Stimulated activated naive CD4-positive, alpha-beta T cell treated with Interleukin-2 at 50 U/mL for 16 hours (primary cell): ENCODE measurements at places on chromosomes 2 and 18.

DNA sequence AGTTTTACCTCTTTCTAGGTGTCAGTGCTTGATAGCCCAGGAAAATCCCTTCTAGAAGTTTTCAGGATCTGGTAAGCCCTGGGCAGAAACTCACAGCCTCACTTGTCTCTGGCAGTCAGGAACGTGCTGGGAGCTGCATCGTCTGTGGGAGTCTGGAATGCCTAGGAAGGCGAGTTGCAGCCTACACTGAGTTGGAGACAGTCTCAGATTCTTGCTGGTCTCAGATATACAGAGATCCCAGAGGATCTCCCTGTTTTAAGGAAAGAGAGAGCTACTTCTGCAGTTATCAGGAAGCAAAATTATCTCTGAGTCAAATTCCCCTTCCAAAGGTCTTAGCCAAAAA is 104.4 kb upstream of the CDC42EP3 start:
- no peak for DNase-seq

DNA sequence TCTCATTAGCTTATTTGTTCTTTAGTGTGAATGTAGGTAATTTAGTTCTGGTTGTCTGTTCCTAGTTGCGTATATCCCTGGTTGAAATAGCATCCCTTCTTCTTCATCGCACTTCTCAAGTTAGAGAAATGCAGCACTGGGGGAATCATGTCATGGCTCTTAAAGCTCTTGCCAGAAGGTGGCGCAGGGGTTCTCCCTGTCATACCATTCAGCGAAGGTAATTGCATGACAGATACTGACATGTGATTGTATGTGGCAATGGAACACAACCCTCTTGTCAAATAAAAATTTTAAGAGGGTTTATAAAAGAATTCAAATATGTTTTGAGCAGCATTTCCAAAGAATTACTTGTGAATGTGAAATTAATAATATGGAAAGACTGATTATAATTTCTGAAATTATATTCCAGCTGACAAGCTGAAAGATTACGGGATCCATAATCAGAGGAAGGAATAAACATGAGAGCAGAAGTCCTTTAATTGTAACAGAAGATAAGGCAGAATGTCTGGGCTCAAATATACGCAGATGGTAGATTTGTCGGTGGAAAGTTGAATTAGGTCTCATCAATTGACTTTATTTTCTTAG is 411.7 kb downstream of the DSEL start:
- DNase-seq, result peak; percentile 1

GRCh38 chr2:15912203-15912602 is 28.1 kb upstream of the MYCN start:
- DNase-seq, result no peak

- no peak for DNase-seq
Measured at GRCh38 chr2:55330541-55331297, 61.7 kb upstream of the MTIF2 start.

GRCh38 chr18:24153397-24153796 is 14.5 kb downstream of the CABYR start:
- DNase-seq, result no peak

DNA sequence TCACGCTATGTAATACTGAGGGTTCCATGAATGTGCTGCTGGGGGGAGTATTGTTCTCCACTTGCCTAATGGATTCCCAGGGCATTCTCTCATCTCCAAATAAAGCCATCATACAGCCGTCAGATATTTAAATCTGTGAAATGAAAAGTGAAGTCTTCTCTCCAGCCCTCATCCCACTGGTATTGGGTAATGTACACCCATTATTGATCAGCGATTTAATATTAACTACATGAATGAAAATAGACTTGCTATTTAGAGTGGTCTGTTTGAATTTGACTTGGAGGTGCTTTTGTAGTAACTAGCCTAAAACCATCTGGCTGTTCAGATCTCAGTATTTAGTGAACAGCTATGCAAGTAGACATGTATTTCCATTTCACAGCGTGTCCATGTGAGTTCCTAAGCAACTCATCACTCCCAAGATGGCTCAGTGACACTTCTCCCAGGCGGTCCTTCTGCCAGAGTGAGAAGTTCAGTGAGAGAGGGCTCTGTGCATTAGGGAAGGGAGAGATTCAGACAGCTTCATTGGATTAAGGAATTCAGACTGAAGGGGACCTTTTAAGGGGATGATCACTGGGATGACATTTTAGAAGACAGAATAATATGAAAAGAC is 140.7 kb downstream of the WDSUB1 start:
- no peak for DNase-seq

- no peak for DNase-seq
Measured at GRCh38 chr2:72895154-72895553, 7.9 kb downstream of the SPR start.

DNA sequence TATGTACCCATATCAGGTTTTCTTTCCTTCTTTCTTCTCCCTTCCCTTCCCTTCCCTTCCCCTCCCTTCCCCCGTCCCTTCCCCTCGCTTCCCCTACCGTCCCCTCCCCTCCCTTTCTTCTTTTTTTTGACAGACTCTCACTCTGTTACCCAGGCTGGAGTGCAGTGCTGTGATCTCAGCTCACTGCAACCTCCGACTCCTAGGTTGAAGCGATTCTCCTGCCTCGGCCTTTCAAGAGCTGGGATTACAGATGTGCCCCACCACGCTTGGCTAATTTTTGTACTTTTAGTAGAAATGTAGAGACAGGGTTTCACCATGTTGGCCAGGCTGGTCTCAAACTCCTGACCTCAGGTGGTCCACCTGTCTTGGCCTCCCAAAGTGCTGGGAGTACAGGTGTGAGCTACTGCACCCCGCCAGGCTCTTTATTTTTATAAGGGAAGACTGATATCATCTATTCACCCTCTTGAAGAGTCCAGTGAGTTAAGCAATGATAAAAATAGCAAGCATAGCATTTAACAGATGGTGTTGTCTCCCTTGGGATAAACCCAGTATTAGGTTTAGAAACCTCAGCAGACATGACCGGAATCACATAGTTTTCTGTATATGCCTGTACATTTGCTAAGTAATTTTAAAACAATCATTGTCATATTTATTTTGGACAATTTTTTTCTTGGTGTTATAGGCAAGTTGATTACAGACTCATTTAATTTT is 888.4 kb downstream of the TRIB2 start:
- no peak for DNase-seq

- no peak for DNase-seq
Measured at GRCh38 chr2:59530258-59530657, 1023.2 kb downstream of the BCL11A start.

DNA sequence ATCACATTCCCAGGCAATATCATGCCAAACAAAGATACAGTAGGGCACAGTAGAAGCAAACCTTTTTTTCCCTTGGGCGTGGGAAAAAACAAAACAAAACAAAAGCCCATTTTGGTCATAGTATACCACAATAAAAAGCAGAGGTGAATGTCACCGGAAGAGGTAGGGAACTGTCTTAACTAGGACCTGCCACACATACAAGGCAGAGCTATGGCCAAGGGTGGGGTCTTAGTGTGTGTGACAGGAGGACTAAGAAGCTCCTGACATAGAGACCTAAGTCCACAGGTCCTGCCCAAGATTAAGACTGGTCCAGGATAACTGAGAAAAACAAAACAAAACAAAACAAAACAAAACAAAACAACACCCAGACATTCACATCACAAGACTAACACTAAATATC is 441.2 kb upstream of the DSEL start:
- DNase-seq, result no peak

GRCh38 chr2:204850581-204850980 is 305.3 kb downstream of the PARD3B start:
- no peak for DNase-seq

DNA sequence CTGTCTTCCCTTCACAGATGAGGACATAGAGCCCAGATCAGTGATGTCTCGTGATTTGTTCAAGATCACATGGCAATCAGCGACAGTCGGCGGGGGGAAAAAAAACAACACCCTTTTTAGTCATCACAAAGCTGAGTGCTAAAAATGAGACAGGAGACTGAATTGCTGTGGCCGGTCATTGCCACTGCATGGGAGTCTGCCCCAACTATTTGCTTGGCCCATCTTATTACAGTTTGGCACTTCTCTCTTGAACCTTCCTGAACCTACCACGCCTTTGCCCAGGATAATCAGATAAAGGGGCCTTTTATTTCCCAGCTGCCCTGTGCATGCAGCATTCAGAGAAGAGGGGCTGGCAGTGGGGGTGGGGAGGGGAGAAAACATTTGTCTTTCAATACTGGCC is 42.7 kb downstream of the SETBP1 start:
- no peak for DNase-seq

- no peak for DNase-seq
Measured at GRCh38 chr18:60232541-60232940, 140.0 kb downstream of the MC4R start.

DNA sequence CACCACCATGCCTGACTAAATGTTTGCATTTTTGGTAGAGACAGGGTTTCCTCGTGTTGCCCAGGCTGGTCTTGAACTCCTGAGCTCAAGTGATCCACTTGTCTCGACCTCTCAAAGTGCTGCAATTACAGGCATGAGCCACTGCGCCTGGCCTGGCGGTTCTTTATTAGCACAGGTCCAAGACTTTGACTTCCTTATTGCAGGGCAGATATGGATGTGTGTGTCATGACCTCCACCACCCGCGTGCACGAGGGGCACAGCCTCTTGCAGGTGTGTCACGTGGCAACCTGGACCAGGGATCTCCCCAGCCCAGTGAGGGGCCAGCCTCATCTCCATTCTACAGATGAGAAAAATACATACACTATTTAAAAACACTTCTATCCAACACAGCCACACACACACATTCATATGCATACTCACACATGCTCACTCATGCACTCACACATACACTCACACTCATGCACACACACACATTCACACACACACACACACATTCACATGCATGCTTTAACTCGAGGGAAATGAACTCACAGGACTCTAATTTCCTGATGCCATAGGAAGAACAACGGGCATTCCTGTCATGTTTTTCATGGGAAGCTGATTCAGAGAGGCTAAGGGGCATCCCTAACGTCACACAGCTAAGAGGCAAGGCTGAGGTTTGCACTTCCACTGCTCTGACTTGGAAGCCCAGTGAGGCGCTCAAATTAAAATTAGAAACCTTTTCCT is 38.8 kb downstream of the RRM2 start:
- DNase-seq, result no peak

- DNase-seq, result no peak
Measured at GRCh38 chr2:173205375-173205774, 129.7 kb downstream of the MAP3K20 start.

DNA sequence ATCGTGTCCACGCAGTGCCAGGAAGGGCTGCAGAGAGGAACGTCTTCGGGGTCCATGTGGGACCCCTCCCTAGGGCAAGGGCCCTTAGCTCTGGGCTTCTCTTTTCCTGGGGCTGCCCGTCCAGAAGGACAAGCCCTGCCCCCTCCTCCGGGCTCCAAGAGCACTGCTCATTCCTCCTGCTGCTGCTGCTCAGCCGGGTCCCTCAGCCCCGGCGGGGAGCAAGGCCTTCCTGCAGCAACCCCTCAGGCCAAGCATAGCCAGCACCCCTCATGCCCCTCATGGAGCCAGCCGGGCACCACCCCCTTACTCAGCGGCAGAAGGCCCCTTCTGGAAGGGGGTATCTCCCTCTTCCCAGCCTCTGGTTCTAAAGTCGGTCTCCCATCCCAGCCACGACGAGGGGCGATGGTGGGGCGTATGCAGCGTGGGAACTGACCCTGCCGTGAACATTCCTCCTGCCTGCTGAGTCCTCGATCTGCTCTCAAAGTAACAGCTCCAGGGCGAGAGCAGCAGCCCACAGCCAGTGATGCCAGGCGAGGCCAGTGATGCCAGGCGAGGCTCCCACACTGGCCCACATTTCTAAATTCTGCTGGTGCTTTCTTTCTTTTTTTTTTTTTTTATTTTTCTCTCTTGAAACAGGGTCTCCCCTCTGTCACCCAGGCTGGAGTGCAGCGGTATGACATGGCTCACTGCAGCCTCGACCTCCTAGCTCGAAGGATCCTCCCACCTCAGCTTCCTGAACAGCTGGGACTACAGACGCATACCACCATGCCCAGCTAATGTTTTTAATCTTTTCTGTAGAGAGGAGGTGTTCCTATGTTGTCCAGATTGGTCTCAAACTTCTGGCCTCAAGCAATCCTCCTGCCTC is 99.7 kb downstream of the HDAC4 start:
- DNase-seq, result no peak

- DNase-seq, result no peak
Measured at GRCh38 chr2:237598468-237599208, 8.1 kb upstream of the RAB17 start.

DNA sequence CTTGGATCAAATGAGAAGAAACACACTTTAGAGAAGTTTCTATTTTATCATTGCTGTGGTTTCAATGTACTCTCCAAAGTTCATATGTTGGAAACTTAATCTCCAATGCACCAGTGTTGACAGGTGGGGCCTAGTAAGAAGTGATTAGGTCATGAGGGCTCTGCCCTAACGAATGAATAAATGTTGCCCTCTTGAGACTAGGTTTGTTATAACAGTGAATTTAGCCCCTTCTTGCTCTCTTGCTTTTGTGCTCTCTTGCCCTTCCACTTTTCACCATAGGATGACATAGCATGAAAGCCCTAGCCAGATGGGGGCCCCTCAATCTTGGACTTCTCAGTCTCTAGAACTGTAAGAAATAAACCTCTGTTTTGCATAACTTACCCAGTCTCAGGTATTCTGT is 664.8 kb downstream of the DCC start:
- no peak for DNase-seq

DNA sequence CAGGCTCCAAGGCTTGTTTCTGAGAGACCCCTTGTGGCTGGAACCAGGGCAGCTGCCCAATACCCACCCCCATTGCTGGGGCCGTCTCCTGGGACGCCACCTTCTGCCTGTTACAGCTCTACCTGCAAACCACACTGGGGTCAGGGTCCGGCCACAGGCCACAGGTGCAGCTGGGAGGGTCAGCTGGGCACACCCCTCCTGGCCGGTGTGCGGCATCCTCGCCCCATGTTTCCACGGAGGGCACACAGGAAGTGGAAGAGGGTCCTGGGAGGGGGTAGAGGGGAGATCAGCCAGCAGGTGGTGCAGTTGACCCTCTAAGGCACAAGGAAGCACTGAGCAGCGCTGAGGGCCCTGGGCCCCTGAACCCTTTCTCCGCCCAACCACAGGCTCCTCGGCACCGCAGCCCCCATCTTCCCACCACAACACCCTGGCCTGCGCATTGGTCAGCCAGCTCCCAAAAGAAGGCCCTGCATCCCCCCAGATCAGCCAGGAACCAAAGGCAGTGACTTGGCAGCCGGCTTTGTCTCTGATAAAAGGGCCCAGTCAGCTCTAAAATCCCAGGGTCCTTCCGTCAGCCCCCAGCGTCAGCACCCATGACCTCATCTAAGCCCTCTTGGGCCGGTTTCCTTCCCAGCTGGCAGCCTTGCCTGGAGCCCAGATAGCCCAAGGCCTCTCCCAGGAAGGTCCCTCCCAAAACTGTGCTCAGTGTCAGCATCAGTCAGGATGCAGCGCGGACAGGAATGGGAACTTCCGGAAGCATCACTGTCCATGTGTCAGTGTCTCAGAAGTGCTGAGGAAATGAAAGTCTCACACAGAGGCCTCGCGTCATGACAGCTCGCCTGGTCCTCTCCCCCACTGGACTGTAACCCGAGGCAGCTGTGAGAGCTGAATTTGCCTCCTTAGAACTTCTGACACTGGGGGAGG is 1.7 kb downstream of the ERFE start:
- DNase-seq, result no peak

- no peak for DNase-seq
Measured at GRCh38 chr2:162004031-162004430, 70.0 kb downstream of the DPP4 start.
